Stimulated activated CD4-positive, alpha-beta T cell treated with anti-CD3 and anti-CD28 coated beads, Interleukin-1b, Interleukin-23, amount 100 ng/mL, for 1 hour (primary cell): ENCODE measurements at places on chromosomes 7 and 10.

- DNase-seq: no peak
Observed at GRCh38 chr10:96532523-96532922, 18.8 kb upstream of the TLL2 start.

- no peak for DNase-seq
Observed at GRCh38 chr7:5631152-5631551, 150.3 kb downstream of the RNF216 start.

- no peak for DNase-seq
Observed at GRCh38 chr7:96017877-96018276, 245.5 kb downstream of the DYNC1I1 start.

DNA sequence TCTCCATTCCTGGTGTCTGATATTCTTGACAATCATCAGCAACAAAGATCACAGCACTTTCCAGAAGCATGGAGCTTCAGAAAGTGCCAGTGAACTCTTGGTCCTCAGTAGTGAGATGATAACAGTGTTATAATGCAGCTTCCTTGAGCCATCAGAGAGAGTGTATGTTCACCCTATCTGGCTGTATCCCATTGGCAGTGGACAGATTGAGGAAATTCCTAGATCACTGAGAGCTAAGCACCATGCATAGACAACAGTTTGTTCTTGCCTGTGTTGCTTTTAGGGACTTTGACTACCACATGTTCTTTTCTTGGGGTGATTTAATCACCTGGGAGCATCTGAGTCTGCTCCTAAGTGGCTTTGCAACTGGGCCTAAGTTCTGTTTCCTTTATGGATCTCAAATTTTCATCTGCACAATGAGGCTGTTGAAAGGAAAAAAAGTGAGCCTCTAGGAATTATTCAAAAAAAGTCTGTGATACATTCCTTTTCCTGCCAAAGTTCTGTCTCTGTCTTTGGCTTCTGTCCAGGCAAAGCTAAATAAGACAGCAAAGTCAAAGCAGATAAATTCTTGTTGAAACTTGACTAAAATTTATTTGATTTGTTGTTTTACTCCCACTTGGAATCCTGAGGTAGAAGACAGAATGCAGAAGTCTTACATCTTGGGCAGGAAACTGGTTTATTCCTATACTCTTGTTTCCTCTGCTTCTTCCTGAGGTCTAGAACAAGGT is 14.5 kb upstream of the ZNF282 start:
- DNase-seq: no peak

DNA sequence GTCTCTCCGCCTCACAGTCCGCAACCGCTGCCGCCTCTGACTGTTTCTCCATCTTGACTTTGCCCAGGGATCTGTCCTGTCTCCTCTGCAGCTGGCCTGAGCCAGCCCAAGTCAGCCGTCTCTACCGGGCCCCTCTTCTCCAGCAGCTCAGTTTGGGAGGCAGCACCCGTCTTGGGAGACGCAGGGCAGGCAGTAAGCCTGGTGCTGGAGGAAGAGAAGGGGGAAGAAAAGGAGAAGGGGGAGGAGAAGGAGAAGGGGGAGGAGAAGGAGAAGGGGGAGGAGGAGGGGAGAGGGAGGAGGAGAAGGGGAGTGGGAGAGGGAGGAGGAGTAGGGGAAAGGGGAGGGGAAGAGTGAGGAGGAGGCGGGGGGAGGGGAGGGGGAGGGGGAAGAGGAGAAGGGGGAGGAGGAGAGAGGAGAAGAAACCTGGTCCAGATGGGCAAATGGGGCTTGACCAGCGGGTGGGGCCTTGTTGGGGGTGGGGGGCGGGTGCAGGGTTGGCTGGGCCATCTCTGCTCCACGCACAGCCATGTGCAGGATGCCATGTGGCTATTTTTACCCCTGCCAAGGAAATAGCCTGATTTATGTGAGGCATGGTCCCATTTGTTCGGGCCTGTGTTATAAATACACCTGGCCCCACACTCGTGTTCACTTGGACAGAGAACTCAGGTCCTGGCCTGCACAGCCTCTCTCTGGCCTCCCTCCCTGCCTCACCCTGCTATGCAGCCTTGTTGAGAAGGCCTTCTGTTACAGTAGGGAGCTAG is 35.9 kb upstream of the FZD9 start:
- DNase-seq: no peak

DNA sequence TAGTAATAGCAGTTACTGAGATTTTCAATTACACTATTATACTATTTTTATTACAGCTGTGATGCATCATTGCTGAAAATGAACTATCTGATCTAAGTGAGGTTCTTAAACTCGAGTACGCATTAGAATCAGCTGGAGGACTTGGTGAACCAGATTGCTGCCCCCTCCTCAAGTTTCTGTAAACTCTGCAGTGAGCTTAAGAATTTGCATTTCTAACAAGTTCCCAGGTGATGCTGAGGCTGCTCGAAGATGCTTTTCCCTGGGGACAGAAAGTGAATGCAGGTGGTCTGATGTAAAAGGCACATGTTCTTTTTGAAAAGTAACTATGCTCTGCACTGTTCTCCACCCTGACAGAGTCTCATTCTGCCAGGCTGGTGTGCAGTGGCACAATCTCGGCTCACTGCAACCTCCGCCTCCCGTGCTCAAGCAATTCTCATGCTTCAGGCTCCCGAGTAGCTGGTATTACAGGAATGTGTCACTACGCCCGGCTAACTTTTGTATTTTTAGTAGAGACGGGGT is 12.5 kb downstream of the RNF133 start:
- no peak for DNase-seq

DNA sequence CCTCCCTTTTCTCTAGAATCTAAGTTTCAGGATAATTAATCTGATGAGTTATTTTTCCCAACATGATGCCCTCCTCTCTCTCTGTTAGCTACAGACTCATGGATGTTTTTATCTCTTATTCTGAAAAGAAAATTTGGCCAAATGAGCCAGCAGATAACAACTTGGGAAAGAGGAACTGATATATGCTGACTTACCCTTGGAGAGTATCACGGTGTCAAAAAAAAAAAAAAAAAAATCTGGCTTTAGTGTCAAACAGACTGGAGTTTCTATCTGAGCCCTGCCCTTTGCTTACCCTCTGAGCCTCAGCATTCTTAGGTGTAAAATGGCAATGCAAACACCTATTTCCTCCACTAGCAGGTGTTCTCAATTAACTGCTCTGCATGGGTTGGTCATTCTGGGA is 190.4 kb downstream of the AHR start:
- no peak for DNase-seq

DNA sequence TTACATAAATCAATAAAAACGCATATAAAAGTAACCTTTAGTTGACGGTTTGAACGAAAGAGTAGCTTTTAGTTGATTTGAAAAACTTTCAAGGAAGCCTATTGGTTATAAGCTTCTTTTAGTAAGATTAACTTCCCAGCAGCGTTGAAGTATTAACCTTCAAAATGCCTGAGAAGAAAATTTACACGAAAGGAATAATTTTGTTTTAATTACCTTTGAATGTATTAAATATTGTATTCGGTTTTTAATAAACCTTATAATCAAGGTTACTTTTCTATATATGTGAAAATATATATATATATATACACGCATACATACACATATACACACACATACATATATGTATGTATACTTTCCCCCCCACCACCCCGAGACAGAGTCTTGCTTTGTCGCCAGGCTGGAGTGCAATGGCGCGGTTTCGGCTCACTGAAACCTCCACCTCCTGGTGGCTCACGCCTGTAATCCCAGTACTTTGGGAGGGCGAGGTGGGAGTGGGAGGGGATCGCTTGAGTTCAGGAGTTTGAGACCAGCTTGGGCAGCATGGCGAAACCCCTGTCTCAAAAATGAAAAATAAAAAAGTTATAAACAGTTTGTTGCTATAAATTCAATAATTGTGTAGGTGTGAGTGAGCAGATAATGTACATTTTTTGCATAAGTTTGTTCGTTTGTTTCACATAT is 57.6 kb upstream of the EZH2 start:
- DNase-seq: peak; percentile 30

GRCh38 chr10:2964632-2965296 is 102.6 kb upstream of the PFKP start:
- no peak for DNase-seq

GRCh38 chr10:27568196-27569175 is 64.4 kb downstream of the RAB18 start:
- DNase-seq: no peak

GRCh38 chr10:80277567-80278250 is 11.7 kb downstream of the MAT1A start:
- no peak for DNase-seq

GRCh38 chr7:98133181-98133580 is 26.5 kb downstream of the LMTK2 start:
- DNase-seq: no peak
